ENCODE measurements at places on chromosomes 16 and 17. TPM values are rescaled to one million over a fixed set of nuclear protein-coding genes. Genes with fewer than 3 reads are reported as not detected.

The ADAM11 gene
- 0.52 TPM for total RNA-seq

GRCh38 chr17:66211047-66211810, 18.0 kb downstream of the APOH start:
- no peak for DNase-seq

The NT5M gene
- total RNA-seq = 5.8 TPM

GRCh38 chr16:49593424-49594040, 219.9 kb downstream of the C16orf78 start:
- DNase-seq = no peak

GRCh38 chr17:77127735-77128361, 12.9 kb upstream of the SEC14L1 start:
- DNase-seq = peak; percentile 75

The ITGA2B gene
- total RNA-seq = 0.44 TPM

The SLC16A11 gene
- 0.34 TPM for total RNA-seq

GRCh38 chr17:66309793-66310192, 7.4 kb downstream of the PRKCA start:
- no peak for DNase-seq

Data from activated T-helper 1 cell treated with anti-CD3 and anti-CD28 coated beads, Interleukin-12 subunit alpha, Interleukin-12 subunit beta, Interleukin-2, Interleukin-4 antibody, amounts not matched to agents 30 ng/mL and 10 ng/mL and 1 ng/mL, durations not matched to agents 14 hours and 24 hours and 36 hours (primary cell).